H9 (cell line): ENCODE measurements at places on chromosomes 13 and 19.
A peak's percentile ranks its signal among the peaks of the same experiment; 100 is the strongest.

DNA sequence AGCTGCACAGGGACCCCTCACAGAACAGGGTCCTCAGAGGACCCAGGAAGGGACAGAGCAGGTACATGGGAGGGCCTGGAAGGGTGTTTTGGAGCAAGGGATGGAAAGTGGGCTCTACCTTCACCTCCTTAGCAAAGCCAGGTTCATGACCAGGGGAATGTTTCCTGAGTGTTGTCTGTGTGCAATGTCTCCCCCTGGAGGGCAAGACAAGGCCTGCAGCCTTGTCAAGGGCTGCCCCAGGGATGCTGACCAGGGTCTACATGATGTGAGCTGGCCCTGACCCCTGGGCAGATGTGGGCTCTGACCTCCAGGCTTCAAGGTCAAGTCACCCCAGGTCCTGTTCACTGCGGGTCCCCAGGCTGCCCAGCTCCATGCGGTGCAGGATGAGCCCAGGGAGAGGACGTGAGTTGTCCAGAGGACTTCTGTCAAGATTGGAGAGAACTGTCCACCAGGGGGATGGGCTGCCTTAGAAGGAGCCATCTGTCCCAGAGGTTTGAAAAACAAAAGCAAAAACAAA lies 1.0 kb upstream of the CEACAM1 start:
- DNase-seq, result peak; percentile 80

- no peak for DNase-seq
Observed at GRCh38 chr19:44476559-44477408, 23.5 kb downstream of the ZNF180 start.

DNA sequence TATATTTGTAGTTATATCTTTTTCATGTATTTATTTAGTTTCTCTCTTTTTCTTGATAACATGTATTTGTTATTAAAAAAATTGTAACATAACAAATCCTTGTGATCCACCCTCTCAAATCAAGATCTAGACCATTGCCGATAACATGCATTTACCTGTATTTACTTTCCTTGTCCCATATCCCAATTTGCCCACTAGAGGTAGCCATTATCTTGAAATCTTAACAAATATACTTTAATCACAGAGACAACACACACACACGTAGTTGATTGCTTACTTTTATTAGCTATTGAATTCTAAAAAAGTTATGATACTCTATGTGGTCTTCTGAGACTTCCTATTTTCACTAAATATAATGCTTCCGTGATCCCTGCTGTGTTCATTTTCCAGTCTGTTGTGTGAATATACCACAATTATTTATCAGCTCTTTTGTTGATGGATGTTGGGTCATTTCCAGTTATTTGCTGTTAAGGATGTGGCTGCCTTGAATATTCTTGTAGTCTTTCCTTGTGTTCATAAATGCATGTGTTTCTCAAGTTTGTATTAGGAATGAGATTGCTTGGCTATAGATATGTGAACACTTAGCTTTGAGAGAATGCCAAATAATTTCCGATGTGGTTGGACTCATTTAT lies 31.3 kb upstream of the ZMYM2 start:
- DNase-seq, result no peak

DNA sequence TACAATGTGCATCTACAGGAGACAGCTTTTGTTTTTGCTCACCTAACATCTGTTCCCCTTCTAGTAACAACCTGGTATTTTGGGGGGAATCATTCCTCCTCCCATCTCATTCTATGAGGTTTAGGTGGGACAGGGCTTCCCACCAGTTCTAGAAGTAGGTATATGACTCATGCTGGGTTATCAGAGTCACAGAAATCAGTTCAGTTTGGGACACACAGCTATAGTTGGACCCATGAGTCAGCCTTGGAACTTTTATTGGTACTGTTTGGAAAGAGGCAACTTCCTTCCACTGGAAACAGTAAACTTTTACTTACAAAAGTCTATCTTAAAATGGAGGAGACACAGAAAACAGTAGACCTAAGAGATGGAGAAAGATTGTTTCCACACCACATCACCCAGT lies 185.5 kb downstream of the DNAJC3 start:
- no peak for DNase-seq

GRCh38 chr19:46391296-46392251 lies 21.8 kb downstream of the CCDC8 start:
- DNase-seq, result no peak

DNA sequence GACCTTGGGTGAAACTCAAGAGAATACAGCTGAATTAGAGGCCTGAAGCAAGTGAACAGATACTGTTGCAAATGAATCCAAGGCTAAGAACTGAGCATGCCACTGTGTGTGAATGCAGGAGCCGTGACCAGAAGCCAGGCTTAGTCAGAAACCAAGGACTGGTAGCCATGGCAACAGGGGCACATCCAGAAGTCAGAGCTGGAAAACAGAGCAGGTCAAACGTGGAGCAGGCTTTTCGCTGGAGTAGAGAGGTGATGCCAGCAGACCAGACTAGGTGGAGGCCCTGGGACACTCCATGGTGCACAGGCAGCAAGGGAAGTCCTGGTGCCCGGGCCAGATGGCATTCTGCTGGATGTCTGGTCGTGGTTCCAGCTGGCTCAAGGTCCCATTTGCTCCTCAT lies 564.1 kb downstream of the PCDH9 start:
- peak; percentile 51 for DNase-seq

DNA sequence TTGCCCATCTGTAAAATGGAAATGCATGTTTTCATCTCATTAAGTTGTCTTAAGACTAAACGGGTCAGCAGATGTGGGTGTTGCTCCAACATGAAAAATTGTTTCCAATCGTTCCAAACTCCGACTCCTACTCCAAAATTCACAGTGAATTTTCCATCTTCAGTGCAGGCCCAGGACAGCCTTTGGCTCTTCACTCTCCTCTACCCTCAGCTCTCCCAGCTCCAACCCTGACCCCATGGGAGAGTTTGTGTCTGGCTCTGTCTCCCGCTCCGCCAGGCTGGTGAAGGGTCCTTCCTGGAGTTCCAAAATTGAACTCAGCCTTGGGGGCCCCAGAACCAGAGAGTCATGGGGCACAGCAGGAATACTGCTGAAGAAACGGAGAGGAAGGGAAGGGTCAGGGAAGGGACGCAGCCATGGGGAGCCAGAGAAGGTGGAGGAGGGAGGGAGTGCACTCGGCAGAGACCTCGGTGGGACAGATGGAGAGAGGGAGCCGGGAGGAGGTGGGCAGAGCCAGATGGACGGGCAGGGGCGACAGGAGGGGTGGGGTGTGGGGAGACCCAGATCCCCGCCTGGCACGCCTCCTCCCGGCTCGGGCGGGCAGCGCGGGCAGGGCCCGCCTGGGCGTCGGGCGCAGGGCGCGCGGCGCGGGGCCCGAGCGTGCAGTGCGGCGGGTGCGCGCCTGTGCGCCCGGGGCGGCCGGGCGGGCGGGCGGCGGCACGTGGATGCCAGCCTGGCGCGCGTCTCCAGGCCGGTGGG lies 45.6 kb downstream of the CELF5 start:
- DNase-seq, result no peak

GRCh38 chr19:38512277-38512676 lies 78.8 kb downstream of the RYR1 start:
- no peak for DNase-seq
